ENCODE measurements at places on chromosomes 5 and 9.

DNA sequence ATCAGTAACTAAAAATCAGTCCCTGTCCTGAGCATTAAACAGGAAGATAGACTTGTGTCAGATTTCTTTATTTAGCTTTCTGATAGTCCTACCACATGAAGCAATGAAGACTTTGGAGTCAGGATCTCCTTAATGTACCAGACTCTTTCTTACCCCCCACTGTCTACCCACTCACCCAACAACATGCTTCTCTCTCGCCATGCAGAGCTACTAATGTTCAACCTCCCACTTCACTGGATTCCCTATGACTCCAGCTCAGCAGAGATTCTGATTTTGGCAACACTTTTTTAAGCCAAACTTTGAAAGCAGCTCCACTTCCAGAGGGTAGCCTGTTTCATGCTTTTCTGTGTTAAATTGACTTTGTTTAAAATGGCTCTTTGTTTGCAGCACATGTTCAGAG is 50.8 kb downstream of the GPR21 start:
- H3K4me3 ChIP-seq, result no peak overlapping the region
- H3K4me1 ChIP-seq, result no peaks in the 10 kb centered on the region
- peaks cover 20% of the 10 kb centered on the region for H3K36me3 ChIP-seq
- DNase-seq, result no peak
- no peaks in the 10 kb centered on the region for H3K27me3 ChIP-seq

GRCh38 chr9:124768334-124768733 is 2.8 kb downstream of the NR6A1 start:
- H3K27ac ChIP-seq, result no peak overlapping the region
- no peaks in the 10 kb centered on the region for H3K36me3 ChIP-seq
- peaks cover 18% of the 10 kb centered on the region for H3K4me1 ChIP-seq
- no peak for DNase-seq
- H3K27me3 ChIP-seq, result peaks cover 43% of the 10 kb centered on the region

GRCh38 chr5:91118796-91119195 is 264.3 kb downstream of the ARRDC3 start:
- H3K36me3 ChIP-seq, result no peaks in the 10 kb centered on the region
- H3K27ac ChIP-seq, result no peak overlapping the region
- H3K4me3 ChIP-seq, result no peak overlapping the region
- peaks cover 4% of the 10 kb centered on the region for H3K4me1 ChIP-seq

DNA sequence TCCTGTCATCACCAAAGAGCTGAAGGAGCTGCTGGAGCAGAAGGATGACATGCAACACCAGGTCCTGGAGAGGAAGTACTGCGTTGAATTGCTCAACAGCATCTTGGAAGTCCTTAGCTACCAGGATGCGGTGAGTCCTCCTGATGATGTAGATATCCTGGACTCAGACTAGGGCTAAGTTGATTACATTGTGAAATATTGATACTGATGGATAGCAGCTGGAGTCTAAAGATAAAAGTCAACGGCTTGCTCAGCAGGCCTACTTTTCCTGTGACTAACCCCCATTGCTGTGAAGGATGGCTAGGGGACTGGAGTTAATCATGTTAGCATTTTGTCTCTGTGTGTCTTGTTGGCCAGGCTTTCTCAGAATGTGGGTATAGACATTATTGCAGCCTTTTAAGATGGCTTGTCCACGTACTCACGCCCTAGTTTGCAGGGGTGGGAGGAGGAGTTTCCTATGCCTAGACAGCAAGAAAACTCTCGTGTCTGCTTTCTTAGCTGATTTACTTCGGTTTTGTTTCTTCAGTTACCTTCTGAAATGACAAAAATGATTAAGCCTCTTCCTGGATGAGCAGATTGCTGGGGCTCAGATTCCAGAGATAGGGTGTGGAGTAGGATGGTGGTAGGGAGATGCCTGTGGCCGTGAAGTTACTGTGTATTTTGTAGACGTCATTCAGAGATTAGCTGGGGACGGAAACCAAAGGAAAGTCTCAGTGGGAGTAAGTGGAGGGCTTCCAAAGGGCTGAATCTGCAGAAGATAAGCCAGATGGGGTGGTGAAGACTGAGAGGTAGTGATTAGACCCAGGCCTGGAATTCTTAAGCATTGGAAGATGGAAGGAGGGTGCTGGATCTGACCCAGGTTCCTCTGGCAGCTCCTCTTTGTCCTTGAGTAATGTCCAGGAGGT is 166.3 kb downstream of the DOCK2 start:
- peak; percentile 98 for DNase-seq
- H3K36me3 ChIP-seq, result no peaks in the 10 kb centered on the region
- H3K4me3 ChIP-seq, result no peak overlapping the region

DNA sequence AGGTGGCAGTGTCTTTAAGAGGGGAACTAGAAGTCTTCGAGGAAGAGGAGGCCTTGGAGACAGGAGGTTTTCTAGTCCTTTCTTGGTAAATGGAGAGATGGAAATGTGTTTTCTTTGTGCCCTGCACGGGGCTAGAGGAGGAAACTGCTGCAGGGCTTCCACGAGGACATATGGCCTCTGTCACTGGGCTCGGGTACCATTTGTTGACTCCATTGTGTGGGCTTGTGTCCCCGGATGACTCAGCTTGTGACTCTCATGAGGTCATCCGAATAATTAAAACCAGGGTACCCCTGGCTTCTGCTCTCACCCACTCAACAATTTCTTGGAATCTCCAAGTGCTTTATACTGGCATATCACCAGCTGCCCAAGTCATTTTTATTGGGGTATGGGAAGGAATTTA is 261.7 kb downstream of the KIF4B start:
- no peak overlapping the region for H3K27ac ChIP-seq
- H3K4me3 ChIP-seq, result no peak overlapping the region
- no peaks in the 10 kb centered on the region for H3K27me3 ChIP-seq
- DNase-seq, result no peak

- H3K4me1 ChIP-seq, result peaks cover 2% of the 10 kb centered on the region
- peaks cover 19% of the 10 kb centered on the region for H3K27me3 ChIP-seq
- no peak overlapping the region for H3K27ac ChIP-seq
- H3K4me3 ChIP-seq, result no peak overlapping the region
- no peaks in the 10 kb centered on the region for H3K36me3 ChIP-seq
These were observed 5.2 kb downstream of the GFI1B start for GRCh38 chr9:132983491-132984201.

- H3K36me3 ChIP-seq, result no peaks in the 10 kb centered on the region
- no peaks in the 10 kb centered on the region for H3K27me3 ChIP-seq
- no peak overlapping the region for H3K27ac ChIP-seq
- no peaks in the 10 kb centered on the region for H3K4me1 ChIP-seq
- no peak overlapping the region for H3K4me3 ChIP-seq
These were observed 82.9 kb downstream of the ERBIN start for GRCh38 chr5:66009277-66009676.

DNA sequence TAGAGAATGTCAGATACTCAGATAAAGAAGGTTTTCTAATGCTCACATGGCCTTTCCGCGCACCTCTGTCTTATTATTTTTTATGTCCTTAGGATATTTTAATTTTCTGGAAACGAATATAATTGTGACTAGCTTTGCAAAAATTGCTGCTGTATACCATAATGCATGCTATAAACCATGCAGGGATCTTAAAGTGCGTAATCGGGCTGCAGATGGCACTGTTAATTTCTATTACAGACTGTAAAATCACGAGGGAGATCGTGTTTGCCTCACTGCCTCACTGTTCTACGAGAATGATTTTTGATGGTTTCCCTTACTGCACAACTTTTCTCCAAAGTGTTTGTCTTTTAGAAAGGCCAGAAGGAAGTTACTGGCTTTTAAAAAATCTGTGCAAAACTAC is 356.1 kb downstream of the TUSC1 start:
- H3K27me3 ChIP-seq, result no peaks in the 10 kb centered on the region
- H3K4me3 ChIP-seq, result no peak overlapping the region
- H3K36me3 ChIP-seq, result no peaks in the 10 kb centered on the region
- H3K27ac ChIP-seq, result no peak overlapping the region

- H3K4me3 ChIP-seq, result no peak overlapping the region
- H3K27me3 ChIP-seq, result no peaks in the 10 kb centered on the region
- no peaks in the 10 kb centered on the region for H3K4me1 ChIP-seq
- no peaks in the 10 kb centered on the region for H3K36me3 ChIP-seq
These were observed 311.5 kb upstream of the TARS1 start for GRCh38 chr5:33129309-33129708.

- peaks cover 5% of the 10 kb centered on the region for H3K36me3 ChIP-seq
- no peaks in the 10 kb centered on the region for H3K4me1 ChIP-seq
- no peak overlapping the region for H3K4me3 ChIP-seq
- peaks cover 21% of the 10 kb centered on the region for H3K27me3 ChIP-seq
These were observed 4.7 kb downstream of the PRDM6 start for GRCh38 chr5:123093601-123094236.

DNA sequence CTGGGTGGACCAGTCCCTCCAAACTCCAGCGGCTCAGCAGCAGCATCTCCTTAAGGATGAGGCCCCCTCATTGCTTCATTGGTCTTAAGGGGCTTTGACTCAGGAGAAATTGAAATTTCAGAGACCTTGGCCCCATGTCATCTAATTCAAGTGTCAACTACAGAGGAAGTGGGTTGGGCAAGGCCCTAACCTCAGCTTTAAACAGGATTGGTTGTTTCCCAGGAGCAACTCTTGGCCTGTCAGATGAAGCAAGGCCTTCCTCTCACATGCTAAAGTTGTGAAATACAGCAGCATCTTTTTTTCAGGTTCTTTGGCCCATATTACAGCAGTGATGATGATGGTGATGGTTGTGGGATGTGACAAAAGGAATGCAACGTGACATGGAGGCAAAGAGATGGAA is 348.3 kb downstream of the ICE1 start:
- no peak for DNase-seq
- no peaks in the 10 kb centered on the region for H3K36me3 ChIP-seq
- H3K27me3 ChIP-seq, result no peaks in the 10 kb centered on the region
- no peak overlapping the region for H3K27ac ChIP-seq
- H3K4me1 ChIP-seq, result no peaks in the 10 kb centered on the region

DNA sequence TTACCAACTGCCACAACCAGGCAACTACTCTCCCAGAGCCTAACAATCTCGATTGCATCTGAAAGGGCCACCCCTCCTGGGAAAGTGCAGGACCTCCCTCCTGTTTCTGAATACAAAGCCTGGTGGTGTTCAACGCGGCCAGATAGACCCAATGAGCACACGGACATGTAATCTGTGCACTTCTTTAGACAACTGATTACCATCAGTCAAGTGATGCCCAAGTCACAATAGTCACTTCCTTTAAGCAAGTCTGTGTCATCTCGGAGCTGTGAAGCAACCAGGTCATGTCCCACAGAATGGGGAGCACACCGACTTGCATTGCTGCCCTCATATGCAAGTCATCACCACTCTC is 739 bp downstream of the C9orf72 start:
- peak overlapping the region; percentile 72 for H3K4me3 ChIP-seq
- peak overlapping the region; percentile 98 for H3K27ac ChIP-seq
- peak; percentile 66 for DNase-seq
- H3K4me1 ChIP-seq, result peaks cover 19% of the 10 kb centered on the region

DNA sequence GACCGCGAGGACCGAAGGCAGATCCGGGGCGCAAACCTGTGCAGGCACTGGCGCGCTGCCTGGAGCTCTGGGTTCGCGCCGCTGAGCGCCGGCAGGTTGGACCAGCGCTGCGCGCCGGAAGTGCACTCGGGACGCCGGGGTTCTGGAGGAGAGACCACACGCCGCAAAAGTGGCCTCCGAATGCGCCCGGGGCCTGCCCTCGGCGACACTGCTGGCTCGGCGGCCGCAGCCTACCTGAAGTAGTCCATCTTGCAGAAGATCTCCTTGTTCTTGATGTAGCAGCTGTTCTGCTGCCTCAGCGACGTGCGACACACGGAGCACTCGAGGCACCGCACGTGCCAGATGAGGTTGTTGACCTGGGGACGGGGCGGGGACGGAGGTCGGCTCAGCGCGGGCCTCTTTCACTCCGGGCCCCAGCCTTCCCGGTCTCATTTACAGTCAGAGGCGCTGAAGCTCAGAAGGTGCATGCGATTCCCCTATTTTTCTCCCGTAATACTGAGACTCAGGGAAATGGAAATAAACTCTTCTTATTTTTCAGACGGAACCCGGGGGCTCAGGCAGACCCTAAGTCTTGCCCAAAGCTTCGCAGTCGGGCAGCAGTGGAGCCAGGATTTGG is 2.5 kb downstream of the LHX6 start:
- no peak overlapping the region for H3K4me3 ChIP-seq
- no peaks in the 10 kb centered on the region for H3K36me3 ChIP-seq
- H3K4me1 ChIP-seq, result no peaks in the 10 kb centered on the region
- no peaks in the 10 kb centered on the region for H3K27me3 ChIP-seq
- DNase-seq, result no peak

- no peaks in the 10 kb centered on the region for H3K27me3 ChIP-seq
- no peaks in the 10 kb centered on the region for H3K36me3 ChIP-seq
- peak; percentile 36 for DNase-seq
- peak overlapping the region; percentile 17 for H3K27ac ChIP-seq
- H3K4me1 ChIP-seq, result peaks cover 29% of the 10 kb centered on the region
- no peak overlapping the region for H3K4me3 ChIP-seq
These were observed 4.7 kb upstream of the TNIP1 start for GRCh38 chr5:151085517-151086041.

DNA sequence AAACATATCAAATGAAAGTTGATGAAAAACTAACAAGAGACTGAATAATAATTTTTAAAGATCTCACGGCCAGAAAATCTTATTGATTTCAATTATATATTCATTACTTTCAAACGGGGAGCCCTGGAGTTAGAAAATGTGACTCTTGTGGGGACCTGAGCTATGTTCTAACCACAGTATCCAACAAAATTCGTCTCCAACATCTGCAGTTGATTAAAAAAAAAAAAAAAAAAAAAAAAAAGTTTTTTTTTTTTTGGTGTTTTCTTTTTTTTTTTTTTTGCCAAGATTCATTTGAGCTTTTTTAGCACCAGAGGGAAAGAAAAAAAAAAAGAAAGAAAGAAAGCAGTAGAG is 144.3 kb upstream of the PIK3R1 start:
- H3K27me3 ChIP-seq, result no peaks in the 10 kb centered on the region
- no peak for DNase-seq
- no peak overlapping the region for H3K4me3 ChIP-seq
- H3K36me3 ChIP-seq, result no peaks in the 10 kb centered on the region
- H3K27ac ChIP-seq, result no peak overlapping the region

GRCh38 chr9:93267091-93267541 is 83.2 kb downstream of the WNK2 start:
- H3K27ac ChIP-seq, result no peak overlapping the region
- H3K36me3 ChIP-seq, result peaks cover 6% of the 10 kb centered on the region
- H3K27me3 ChIP-seq, result no peaks in the 10 kb centered on the region
- no peaks in the 10 kb centered on the region for H3K4me1 ChIP-seq

- DNase-seq, result no peak
- H3K4me1 ChIP-seq, result no peaks in the 10 kb centered on the region
- H3K36me3 ChIP-seq, result no peaks in the 10 kb centered on the region
These were observed 17.0 kb upstream of the CYFIP2 start for GRCh38 chr5:157248821-157249470.

DNA sequence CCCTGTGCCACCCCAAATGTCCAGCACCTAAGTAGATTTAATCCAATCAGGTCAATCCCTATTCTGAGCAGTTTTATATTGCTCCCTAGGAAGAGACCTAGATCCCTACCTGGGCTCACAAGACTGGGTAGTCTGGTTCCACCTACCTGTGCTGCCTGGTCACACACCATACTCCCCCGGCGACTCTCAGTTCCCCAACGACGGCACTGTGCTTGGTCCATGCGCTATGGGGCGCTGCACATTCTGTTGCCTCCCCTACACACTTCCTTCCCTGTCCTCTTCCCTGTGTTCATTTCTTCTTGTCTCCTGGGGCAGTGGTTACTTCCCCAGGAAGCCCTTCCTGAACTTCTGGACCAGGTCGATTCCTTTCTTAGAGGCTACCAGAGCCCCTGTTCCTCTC is 109.9 kb upstream of the IL12B start:
- H3K27ac ChIP-seq, result no peak overlapping the region
- DNase-seq, result no peak
- H3K4me3 ChIP-seq, result no peak overlapping the region
- H3K36me3 ChIP-seq, result no peaks in the 10 kb centered on the region
- no peaks in the 10 kb centered on the region for H3K4me1 ChIP-seq

GRCh38 chr5:142798099-142798770 is 28.1 kb downstream of the ARHGAP26 start:
- H3K27me3 ChIP-seq, result no peaks in the 10 kb centered on the region
- H3K4me3 ChIP-seq, result no peak overlapping the region
- peak overlapping the region; percentile 80 for H3K27ac ChIP-seq
- no peak for DNase-seq
- no peaks in the 10 kb centered on the region for H3K36me3 ChIP-seq

Measured in lung (tissue), 17 donors.